ENCODE measurements at places on chromosomes 6 and 20.
A peak's percentile ranks its signal among the peaks of the same experiment; 100 is the strongest.

GRCh38 chr6:80161434-80161833, 55.0 kb downstream of the BCKDHB start:
- no peak for DNase-seq

DNA sequence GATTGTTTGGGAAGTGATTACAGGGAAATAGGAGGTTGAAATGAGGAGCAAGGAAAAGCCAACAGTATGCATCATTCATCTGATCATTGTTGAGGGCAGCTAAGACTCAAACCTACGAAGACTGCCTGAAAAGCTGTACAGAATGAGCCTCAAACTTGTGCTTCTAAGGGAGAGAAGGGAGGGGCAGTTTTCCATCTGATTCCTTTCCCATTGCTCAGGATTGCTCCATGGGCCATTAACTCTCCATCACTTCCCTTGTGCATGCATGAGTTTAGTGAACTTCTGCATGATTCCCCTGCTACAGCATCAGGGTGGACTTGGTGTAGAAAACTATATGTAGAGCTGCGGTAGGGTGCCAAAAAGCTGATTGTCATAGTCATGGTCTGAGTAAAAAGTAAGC, 742.7 kb upstream of the SLC35B3 start:
- no peak for DNase-seq

DNA sequence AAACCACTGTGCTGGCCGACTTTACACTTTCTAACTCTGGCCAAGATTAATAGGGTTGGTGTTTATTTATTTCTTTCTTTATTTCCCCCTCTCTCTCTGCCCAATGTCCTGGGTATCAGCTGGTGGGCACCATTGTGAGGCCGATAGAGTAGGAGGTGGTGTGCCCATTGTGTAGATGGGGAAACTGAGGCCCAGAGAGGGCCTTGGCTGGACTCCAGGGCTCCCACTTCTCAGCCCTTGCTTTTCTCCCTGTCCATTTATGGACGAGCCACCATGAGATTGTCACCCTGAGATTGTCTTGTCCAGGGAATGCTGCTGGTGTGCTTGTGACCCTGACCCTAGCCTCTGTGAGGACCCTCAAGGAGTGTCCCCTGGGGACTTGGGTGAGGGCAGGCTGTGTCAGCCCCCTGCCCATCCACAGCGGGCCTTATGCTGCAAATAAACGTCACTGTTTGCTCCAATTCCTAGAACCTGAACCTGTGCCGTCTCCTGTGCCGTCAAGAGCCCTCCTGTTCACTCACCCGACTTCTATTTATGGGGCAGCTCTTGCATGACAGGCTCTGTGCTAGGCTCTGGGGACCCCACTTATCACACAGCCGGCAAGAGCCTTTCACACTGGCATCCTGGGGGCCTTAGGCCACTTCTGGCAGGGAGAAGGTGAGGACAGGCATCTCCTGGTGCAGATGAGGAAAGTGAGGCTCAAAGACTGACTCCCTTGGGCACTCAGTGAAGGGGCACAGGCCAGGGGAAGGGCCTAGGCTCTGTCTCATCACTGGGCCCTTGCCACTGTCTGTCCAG, 24.8 kb downstream of the SUN5 start:
- DNase-seq = no peak

DNA sequence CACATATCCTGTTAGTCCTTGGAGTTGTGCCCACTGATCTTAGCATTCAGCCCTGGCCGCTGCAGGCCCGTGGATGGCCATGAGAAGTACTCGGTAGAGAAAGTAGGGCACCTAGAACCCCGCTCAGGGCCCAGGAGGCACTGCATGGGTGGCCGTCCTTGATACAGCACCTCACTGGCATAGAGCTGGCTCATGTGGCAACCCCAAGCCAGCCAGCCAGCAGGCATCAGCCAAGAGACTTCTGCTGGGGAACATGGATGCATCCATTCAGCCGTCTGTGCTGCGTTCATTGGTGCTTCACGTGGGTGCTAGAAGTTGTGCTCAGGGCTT, 10.6 kb downstream of the PYGB start:
- DNase-seq = no peak

DNA sequence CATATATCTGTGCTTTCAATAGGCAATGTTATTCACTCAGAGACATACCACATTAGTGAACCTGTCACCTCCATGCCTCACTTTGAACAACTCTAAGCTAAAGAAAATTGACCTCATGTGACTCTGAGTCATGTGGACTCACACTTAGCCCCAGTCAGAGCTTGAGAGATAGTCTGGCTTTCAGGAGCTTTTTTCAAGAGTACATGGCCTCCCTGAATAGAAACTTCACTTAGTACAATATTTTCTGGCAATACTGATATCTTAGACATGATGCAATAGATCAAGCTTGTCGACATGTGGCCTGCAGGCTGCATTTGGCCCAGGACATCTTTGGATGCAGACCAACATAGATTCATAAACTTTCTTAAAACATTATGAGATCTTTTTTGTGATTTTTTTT, 8.5 kb downstream of the SPTLC3 start:
- DNase-seq = no peak

DNA sequence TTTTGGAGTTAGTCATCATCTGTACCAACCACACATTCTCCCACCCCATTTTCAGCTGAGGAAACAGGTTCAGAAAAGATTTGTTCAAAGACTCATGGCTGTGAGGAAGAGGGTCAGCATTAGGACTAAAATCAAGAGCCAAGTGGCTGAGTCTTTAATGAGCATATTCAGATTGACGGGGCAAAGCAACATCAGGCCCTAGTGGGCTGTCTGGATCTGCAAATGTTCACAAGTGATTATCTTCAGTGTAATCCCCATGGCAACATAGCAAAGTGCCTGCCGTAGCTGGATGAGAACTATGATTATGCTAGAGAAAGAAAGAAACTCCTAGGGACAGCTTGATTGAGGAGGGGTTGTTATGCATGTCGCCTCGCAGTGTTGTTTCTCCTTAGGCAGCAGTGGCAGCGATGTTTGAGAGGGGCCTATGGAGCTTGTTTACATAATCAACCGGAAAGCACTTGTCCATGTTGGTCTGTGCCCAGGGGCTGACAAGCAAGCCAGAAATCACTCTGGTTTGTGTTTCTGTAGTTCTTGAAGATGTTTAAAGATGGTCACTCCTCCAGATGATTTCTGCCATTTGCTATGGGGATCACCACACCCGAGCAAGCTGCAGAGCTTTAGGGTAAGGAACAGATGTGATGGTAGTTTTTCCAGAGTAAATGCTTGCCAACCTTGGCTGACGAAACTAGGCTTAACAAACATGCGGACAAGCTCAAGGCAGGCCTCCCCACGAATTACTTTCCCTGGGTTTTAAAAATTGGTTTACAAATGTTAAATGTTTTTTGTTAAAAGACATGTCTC, 124.3 kb upstream of the MLIP start:
- DNase-seq = no peak

DNA sequence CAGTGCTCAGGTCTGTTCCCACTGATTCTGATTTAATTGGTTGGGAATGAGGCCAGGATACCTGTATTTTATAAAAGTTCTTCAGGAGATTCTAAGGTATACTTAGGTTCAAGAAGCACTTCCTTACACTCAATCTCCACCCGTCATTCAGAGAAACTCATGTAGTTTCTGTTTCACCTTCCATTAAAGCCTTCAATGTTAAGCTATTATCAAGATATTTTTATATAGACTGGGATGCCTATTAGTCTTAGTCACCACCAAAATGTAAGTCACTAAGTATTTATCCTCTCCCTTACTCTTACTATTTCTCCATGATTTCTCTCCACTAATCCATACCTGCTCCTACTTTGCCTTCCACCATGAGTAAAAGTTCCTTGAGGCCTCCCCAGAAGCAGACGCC, 38.1 kb upstream of the GCLC start:
- no peak for DNase-seq

DNA sequence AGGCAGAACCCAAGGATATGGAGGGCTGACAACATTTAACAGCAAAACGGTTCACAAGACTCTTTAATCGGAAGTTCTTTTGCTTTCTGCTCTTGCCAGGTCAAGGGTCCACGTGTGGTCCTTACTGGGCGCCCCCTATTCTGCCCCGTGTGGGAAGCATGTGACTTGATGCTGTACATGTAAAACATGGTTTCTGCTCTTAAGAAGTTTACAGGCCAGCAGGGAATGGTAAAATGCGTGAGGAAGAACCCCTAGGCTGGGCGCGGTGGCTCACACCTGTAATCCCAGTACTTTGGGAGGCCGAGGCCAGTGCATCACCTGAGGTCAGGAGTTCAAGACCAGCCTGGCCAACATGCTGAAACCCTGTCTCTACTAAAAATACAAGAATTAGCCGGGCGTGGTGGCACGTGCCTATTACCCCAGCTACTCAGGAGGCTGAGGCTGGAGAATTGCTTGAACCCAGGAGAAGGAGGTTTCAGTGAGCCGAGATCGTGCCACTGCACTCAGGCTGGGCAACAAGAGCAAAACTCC, 19.3 kb downstream of the ZNF217 start:
- DNase-seq = no peak

DNA sequence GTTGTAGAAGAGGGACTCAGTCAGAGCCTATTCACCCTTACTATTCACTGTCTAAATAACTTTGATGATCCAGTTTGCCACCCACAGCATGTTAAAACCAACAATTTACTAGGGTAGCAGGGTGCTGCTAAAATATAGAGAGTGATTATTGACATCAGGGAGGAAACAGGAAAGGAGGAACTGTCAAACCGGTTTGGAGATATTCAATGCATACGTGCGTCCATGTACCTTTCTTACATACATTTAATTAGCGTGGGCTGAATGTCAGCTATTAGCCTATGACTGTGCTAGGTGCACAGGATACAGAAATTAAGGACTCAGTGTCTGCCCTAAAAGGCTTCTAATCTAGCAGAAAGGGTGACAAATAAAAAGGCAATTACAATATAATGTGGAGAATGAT, 57.2 kb downstream of the IL20RA start:
- no peak for DNase-seq

GRCh38 chr6:57038906-57039305, 7.6 kb upstream of the KIAA1586 start:
- no peak for DNase-seq

- no peak for DNase-seq
These were observed 6.9 kb upstream of the CABLES2 start for GRCh38 chr20:62413896-62414481.

DNA sequence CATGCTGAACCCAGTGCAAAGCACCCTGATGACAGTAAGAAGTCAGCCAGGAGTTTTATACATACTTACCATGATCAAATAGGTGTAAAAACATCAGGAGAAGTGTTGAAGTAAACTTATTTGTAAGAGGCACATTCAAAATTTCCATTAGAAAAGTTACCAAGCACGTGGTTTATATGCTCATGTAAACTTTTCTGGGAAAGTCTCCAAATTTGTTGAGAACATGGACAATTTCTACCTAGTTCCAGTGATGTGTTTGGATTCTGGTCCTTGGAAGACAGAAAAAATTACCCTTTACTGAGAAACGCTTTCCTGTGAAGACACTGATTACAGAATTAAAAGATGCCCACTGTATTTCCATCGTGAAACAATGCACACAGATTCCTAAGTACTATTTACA, 288.9 kb upstream of the CDH4 start:
- no peak for DNase-seq

- no peak for DNase-seq
These were observed 55.1 kb downstream of the ID4 start for GRCh38 chr6:19892260-19892659.

DNA sequence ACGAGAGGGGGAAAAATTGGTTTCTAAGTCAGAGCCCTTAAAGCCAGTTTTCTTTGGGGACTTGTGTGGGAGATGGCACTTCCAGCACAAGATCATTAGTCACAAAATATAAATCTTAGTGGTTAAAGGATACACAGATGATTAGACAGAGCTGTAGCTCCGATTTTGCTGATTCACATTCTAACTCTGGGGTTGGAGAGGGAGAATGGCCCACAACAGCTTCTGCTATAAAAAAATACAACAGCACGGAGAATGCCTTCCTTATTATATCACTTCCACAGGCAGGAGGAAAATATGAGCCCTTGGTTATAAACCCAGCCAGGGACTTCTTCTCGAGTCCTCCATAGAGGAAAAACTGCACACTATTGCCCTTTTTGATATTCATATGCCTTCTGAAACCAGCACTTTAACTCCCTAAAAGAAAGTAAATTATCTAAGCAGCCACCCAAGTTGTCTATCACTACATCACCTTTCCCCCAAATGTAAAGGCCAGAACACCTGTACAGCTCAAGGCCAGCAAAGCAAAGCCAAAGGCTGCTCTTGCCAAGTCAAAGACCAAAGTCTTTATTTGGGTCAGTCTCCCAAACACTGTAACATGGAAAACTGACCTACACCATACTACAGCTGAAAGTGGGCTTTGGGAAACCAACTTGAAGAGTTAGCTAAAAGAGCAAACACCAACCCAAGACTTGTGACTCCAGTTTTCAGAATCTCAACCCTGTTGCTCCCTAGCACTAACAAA, 10.4 kb downstream of the MRPL14 start:
- DNase-seq = peak; percentile 82

DNA sequence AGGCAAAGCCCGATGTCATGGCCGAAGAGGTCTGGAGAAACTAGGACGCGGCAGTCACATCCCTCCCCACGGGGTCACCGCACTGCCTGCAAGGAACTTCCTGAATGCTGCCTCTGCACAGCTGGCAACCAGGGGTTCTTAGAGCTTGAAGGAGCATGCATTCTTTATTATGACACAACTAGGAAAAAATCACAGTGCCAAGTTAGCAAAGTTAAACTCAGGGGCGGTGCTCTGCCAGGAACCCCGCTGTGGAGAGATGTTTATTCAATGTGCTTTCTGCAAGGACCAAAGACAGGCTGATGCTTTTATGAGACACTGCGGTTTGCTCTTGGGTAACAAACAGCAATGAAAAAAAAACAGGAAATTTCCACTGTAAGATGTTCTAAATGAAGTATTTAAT, 287.3 kb upstream of the FOXQ1 start:
- peak; percentile 89 for DNase-seq

- DNase-seq = no peak
These were observed 33.0 kb downstream of the SAMD3 start for GRCh38 chr6:130189531-130190397.

DNA sequence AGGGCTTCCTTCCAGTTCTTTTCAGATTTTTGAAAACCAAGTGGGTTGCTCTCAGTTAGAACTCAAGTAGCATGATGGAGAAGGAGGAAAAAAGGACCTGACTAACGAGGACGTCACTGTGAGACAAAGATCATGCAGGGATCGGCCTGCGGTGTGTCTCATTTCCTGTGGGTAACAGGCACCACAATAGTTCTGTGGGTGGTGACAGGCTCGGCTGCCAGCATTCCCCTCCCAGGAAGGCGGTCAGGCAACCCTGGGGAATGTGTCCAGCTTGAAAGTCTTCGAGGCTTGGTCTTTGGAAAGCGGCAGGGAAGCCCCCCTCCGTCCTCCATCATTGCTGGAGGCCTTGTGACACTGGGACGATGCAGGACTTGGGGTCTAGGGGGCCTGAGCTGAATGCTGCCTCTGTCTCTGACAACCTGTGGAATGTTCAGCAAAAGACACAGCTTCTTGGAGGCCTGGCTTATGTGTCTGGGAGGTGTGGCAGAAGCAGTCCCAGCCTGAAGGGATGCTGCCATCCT, 121.0 kb downstream of the BCAS1 start:
- peak; percentile 92 for DNase-seq
